Fibroblast of villous mesenchyme (primary cell): ENCODE measurements at places on chromosomes 12 and 14. TPM values are rescaled to one million over a fixed set of nuclear protein-coding genes. Genes with fewer than 3 reads are reported as not detected.

GRCh38 chr14:23528555-23528954 is 23.0 kb downstream of the ZFHX2 start:
- DNase-seq, result no peak

DNA sequence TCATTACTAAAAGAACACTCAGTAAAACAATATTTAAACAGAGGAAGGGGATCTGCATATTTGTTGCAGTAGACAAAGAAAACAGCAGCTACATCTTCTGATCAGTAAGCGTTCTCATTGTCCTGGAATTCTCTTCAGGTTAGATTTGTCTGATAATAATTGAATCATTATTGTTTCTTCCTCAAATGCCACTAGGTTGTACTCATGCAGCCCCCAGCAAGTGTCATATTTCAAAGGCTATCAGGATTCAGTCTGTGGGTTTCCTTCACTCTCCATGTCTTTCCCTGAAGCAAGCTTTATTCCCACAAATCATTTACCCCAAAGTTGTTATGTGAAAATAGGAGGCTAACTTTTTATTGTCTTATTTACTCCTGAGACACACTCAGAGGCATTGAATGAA is 14.7 kb downstream of the PIK3C2G start:
- DNase-seq, result no peak

GRCh38 chr12:91400271-91400670 is 217.7 kb upstream of the DCN start:
- no peak for DNase-seq

DNA sequence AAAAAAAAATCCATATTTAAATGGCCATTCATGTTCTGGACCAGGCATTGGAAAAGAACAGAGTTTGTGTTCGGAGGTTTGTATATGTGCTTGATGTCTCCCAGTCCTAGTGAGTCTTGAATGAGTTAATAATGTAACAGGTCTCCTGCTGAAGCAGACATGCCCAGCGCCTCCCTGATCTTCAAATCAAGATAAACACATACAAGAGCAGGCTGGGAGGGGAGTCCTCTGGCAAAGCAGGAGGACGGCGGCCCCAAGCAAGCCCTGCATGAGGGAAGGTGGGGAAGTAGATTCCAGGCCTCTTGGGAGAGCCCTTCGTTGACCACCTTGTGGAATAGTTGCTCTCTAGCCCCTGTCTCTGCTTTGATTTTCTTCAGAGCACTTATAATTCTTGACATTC is 156.3 kb downstream of the ZFP36L1 start:
- DNase-seq, result no peak

DNA sequence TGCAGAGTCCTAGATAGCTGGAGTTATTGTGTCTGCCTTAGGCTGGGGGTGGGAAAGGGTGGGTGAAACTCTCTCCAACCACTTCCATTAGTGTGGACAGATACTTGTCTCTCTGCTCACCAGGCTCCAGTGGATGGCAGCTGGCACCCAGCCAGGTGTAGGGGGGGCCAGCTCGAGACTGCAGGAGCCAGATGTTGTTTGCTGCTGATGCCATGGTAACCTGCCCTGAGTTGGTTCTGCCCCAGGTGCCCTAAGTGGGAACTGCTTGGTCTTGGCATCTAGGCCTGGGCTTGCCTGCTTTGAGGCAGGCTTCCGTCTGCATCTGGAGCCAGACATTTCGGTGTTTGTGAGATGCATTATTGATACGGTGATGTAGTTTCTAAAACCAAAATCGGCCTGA is 82.2 kb downstream of the ADCK1 start:
- no peak for DNase-seq

DNA sequence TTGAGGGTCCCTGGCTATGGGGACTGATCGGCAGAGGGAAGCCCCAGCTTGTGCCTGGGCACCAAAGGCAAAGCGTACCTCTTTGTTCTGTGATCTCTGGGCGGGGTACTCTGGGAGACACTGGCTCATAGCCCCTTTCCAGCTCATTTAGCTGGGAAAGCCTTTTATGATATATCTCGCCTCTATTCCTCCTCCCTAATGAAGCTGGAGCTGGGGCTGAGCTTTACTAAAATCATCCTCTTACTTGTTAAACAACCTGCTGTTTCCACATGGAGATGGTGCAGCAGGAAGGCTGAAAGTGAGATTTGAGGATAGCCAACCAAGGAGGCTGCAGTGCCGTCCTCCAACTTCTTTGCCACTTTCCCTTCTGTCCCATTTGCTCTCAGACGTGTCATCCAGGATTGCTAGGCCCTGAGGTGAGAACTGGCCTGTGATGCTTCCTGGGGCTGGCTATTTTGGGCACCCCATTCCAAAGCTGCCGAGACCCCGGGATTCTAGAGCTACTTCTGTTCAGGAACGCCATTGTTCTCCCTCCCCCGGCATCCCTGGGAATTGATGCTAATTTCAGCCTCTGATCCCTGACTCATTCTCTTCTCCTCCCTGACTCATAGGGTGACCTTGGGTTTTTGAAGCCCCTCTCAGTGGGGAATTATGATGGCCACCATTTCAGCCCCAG is 16.0 kb downstream of the PDE1B start:
- no peak for DNase-seq

GRCh38 chr12:27505761-27506160 is 18.2 kb upstream of the PPFIBP1 start:
- no peak for DNase-seq

The IFNG-AS1 gene
- not detected in 2 replicates for total RNA-seq

The TC2N gene
- total RNA-seq, result 0.97 and 1.3 TPM in 2 replicates
